ENCODE measurements at places on chromosomes 12 and 14.

- no peak for DNase-seq
- no peak overlapping the region for H3K27ac ChIP-seq
- no peaks in the 10 kb centered on the region for H3K4me1 ChIP-seq
These were observed 1.8 kb upstream of the IAPP start for GRCh38 chr12:21370845-21371449.

- H3K27me3 ChIP-seq: no peaks in the 10 kb centered on the region
- H3K36me3 ChIP-seq: no peaks in the 10 kb centered on the region
- H3K4me1 ChIP-seq: no peaks in the 10 kb centered on the region
- H3K4me3 ChIP-seq: no peak overlapping the region
- no peak for DNase-seq
These were observed 349.7 kb upstream of the FAR2 start for GRCh38 chr12:28799348-28799747.

GRCh38 chr14:26828741-26829140 is 230.9 kb upstream of the NOVA1 start:
- H3K27ac ChIP-seq: no peak overlapping the region
- no peaks in the 10 kb centered on the region for H3K4me1 ChIP-seq
- no peak overlapping the region for H3K4me3 ChIP-seq
- DNase-seq: no peak

DNA sequence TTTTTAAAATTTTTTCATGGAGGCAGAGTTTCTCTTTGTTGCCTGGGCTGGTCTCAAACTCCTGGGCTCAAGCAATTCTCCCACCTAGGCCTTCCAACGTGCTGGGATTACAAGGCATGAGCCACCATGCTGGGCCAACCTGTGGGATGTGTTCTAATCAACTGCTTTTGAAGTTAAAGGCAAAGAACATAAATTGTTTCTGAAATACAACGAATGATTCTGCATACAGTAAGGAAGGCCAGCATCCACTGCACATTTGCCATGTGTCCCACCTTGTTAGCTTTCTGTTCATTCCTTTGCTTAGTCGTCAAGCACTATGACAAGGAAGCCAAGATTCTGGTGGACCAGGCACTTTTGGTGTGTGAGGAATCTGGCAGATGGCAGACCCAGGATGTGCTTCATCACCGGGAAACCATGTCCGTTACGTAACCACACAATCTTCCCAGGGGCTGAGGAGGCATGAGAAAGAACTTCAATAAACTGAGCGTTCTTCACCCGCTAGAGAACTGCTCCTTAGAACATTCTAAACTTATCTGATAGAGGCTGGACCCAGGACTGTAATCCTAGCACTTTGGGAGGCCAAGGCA is 24.5 kb downstream of the MOK start:
- no peaks in the 10 kb centered on the region for H3K36me3 ChIP-seq
- H3K27me3 ChIP-seq: no peaks in the 10 kb centered on the region
- no peaks in the 10 kb centered on the region for H3K4me1 ChIP-seq
- DNase-seq: no peak
- H3K4me3 ChIP-seq: no peak overlapping the region
- H3K27ac ChIP-seq: no peak overlapping the region

DNA sequence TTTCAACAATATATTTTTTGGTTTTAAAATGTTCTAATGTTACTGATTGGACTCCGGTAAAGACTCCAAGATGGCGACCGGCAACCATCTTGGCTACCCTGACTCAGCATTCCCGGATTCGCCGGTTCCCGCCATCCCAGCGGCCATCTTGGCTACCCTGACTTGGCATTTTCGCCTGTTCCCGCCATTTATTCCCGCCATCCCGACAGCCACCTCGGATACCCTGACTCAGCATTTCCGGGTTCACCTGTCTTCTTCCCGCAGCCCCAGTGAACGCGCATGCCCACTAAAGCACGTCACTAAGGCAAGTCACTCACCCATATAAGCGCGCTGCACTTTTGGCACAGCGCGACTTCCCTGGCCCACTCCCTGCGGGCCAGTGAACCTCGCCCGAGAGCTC is 9.0 kb upstream of the LRFN5 start:
- no peak overlapping the region for H3K4me3 ChIP-seq
- no peak overlapping the region for H3K27ac ChIP-seq
- H3K27me3 ChIP-seq: no peaks in the 10 kb centered on the region
- H3K4me1 ChIP-seq: no peaks in the 10 kb centered on the region
- H3K36me3 ChIP-seq: no peaks in the 10 kb centered on the region
